Muscle of leg (tissue), 16 donors: ENCODE measurements at places on chromosomes 1 and 21. TPM values are rescaled to one million over a fixed set of nuclear protein-coding genes. Genes with fewer than 3 reads are reported as not detected.
A peak's percentile ranks its signal among the peaks of the same experiment; 100 is the strongest.

Gene NIBAN1
- total RNA-seq: 50.5 TPM

Gene ODF2L
- 18.8 TPM for total RNA-seq

Gene AIRE
- total RNA-seq: 0.04 TPM

Gene GIPC2
- total RNA-seq: 0.84 TPM

Gene LCE1A
- not detected for total RNA-seq

Gene PGLYRP3
- total RNA-seq: not detected

Gene NKAIN1
- 1.3 TPM for total RNA-seq

Gene TMEM61
- total RNA-seq: 0.04 TPM

Gene ALX3
- not detected for total RNA-seq

- H3K4me3 ChIP-seq: no peak overlapping the region
- no peak for DNase-seq
- H3K4me1 ChIP-seq: peaks cover 4% of the 10 kb centered on the region
- no peak overlapping the region for H3K27ac ChIP-seq
- no peaks in the 10 kb centered on the region for H3K36me3 ChIP-seq
These were observed 38.3 kb downstream of the YY1AP1 start for GRCh38 chr1:155650231-155650757.

DNA sequence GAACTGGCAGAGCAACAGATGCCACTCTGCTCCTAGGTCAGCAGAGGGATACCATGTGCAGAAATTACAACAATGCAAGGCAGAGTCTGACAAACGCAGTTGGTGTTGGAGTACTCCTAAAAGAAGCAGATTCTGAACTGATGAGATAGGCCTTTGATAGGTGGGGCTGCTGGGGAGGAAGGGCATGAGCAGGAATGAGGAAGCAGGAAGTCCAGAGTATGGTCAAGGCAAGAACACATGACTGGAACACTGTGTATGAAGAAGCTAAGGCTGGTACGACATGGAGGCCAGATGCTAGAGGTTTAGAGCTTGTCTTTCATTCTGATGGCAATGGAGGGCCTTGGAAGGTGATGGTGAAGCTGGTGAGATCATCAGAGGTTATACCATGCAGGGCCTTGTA lies 11.5 kb upstream of the THRAP3 start:
- no peaks in the 10 kb centered on the region for H3K4me1 ChIP-seq
- no peak for DNase-seq
- H3K27ac ChIP-seq: no peak overlapping the region
- H3K4me3 ChIP-seq: no peak overlapping the region
- no peaks in the 10 kb centered on the region for H3K27me3 ChIP-seq
- H3K36me3 ChIP-seq: no peaks in the 10 kb centered on the region

- H3K4me3 ChIP-seq: no peak overlapping the region
- H3K36me3 ChIP-seq: no peaks in the 10 kb centered on the region
- H3K27me3 ChIP-seq: peaks cover 3% of the 10 kb centered on the region
- no peak overlapping the region for H3K27ac ChIP-seq
These were observed 67.3 kb downstream of the ELAVL4 start for GRCh38 chr1:50175719-50176639.

GRCh38 chr1:227779021-227779441 lies 36.4 kb upstream of the PRSS38 start:
- H3K27ac ChIP-seq: no peak overlapping the region
- H3K4me1 ChIP-seq: peaks cover 50% of the 10 kb centered on the region

- no peak overlapping the region for H3K27ac ChIP-seq
- H3K4me3 ChIP-seq: no peak overlapping the region
- H3K36me3 ChIP-seq: no peaks in the 10 kb centered on the region
These were observed 88.4 kb upstream of the CSF3R start for GRCh38 chr1:36571106-36571505.

- no peak overlapping the region for H3K4me3 ChIP-seq
- H3K27ac ChIP-seq: no peak overlapping the region
- H3K27me3 ChIP-seq: peaks cover 11% of the 10 kb centered on the region
- H3K4me1 ChIP-seq: peaks cover 9% of the 10 kb centered on the region
These were observed 4.4 kb downstream of the THEM5 start for GRCh38 chr1:151849126-151849525.

GRCh38 chr21:45524756-45525152 lies 17.5 kb downstream of the SLC19A1 start:
- no peak overlapping the region for H3K27ac ChIP-seq
- H3K4me1 ChIP-seq: peaks cover 9% of the 10 kb centered on the region
- no peaks in the 10 kb centered on the region for H3K27me3 ChIP-seq
- no peak overlapping the region for H3K4me3 ChIP-seq

DNA sequence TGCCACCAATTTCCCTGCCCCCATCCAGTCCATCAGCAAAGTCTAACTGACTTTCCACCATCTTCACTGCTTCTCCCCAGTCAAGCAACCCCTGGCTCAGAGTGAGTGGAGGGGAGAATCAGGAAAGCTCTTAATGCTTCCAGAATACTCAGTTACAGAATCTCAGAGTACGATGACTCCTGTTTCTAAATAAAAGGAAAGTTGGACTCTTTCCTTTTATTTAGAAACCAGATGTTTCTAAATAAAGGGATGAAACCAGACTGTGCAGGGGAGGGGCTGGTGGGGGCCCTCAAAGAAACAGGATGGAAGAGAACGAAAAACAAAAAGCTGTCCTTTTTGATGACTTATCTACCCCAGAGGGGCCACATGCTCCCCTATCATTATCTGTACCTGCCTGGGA lies 85.2 kb upstream of the PPM1J start:
- H3K36me3 ChIP-seq: no peaks in the 10 kb centered on the region
- no peaks in the 10 kb centered on the region for H3K27me3 ChIP-seq
- DNase-seq: peak; percentile 79
- H3K27ac ChIP-seq: no peak overlapping the region
- H3K4me1 ChIP-seq: peaks cover 6% of the 10 kb centered on the region
- no peak overlapping the region for H3K4me3 ChIP-seq

- H3K4me3 ChIP-seq: peak within 1 kb of the TSS; percentile 40
- no peaks in the 10 kb centered on the region for H3K27me3 ChIP-seq
- peak; percentile 98 for DNase-seq
- peaks cover 57% of the 10 kb centered on the region for H3K4me1 ChIP-seq
- peaks cover 10% of the 10 kb centered on the region for H3K36me3 ChIP-seq
These were observed at the start of gene OLFML3 for GRCh38 chr1:113978863-113979702. Gene OLFML3, plus strand, starts transcription at chr1:113979474. Its CDS starts 43 bp downstream, at chr1:113979517.

DNA sequence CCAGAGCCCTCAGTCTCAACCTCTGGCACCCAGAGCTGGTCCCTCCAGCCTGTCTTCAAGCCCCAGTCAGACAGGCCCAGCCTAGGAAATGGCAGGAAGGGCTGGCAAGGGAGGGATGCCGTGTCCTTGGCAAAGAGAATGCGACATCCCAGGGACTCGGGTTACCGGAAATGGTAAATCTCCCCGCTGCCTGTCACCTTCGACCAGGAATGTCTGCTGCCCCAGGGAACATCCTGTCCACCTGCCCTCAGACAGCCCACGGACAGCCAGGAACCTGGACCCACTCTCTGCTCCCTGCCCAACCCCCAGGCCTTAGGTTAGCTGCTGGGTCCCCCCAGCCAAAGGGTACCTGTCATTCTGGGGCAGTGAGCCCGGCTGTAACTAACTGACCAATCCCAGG lies 23.9 kb downstream of the HSPG2 start:
- no peak for DNase-seq
- no peak overlapping the region for H3K4me3 ChIP-seq
- no peaks in the 10 kb centered on the region for H3K27me3 ChIP-seq
- H3K27ac ChIP-seq: peak overlapping the region; percentile 77

- DNase-seq: no peak
- H3K27ac ChIP-seq: no peak overlapping the region
- peaks cover 26% of the 10 kb centered on the region for H3K27me3 ChIP-seq
- no peak overlapping the region for H3K4me3 ChIP-seq
These were observed 99.9 kb upstream of the RUNX3 start for GRCh38 chr1:25030012-25030411.

GRCh38 chr1:207286786-207287468 lies 34.6 kb upstream of the CD55 start:
- DNase-seq: peak; percentile 93
- peaks cover 18% of the 10 kb centered on the region for H3K4me1 ChIP-seq

- no peaks in the 10 kb centered on the region for H3K4me1 ChIP-seq
- H3K4me3 ChIP-seq: no peak overlapping the region
- DNase-seq: no peak
- H3K27me3 ChIP-seq: no peaks in the 10 kb centered on the region
These were observed 33.7 kb downstream of the PTP4A2 start for GRCh38 chr1:31904339-31905092.

- peaks cover 10% of the 10 kb centered on the region for H3K27me3 ChIP-seq
- no peaks in the 10 kb centered on the region for H3K4me1 ChIP-seq
- H3K27ac ChIP-seq: no peak overlapping the region
- DNase-seq: peak; percentile 17
- no peaks in the 10 kb centered on the region for H3K36me3 ChIP-seq
These were observed 18.1 kb upstream of the SHE start for GRCh38 chr1:154520333-154520732.

DNA sequence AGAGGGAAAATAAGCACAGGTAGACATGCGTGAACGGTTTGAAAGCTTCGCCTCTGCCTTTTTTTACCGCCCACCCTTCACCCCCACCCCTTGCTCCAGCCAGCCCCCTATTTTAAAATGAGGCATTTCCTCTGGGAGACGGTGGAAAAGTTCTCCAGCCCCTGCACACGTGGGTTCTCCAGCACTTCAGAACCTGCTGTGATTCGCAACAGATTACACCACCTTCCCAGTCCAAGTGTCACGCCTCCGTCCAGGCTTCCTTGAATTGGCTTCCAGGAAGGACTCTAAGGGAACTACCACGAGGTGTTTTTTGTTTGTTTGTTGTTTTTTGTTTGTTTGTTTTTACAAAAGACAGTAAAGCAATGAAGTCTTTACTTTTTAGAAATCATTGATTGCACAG lies 2.6 kb downstream of the LRRC7 start:
- DNase-seq: peak; percentile 78
- H3K27ac ChIP-seq: peak overlapping the region; percentile 83
- H3K36me3 ChIP-seq: no peaks in the 10 kb centered on the region
- peaks cover 28% of the 10 kb centered on the region for H3K27me3 ChIP-seq
- H3K4me1 ChIP-seq: peaks cover 11% of the 10 kb centered on the region

DNA sequence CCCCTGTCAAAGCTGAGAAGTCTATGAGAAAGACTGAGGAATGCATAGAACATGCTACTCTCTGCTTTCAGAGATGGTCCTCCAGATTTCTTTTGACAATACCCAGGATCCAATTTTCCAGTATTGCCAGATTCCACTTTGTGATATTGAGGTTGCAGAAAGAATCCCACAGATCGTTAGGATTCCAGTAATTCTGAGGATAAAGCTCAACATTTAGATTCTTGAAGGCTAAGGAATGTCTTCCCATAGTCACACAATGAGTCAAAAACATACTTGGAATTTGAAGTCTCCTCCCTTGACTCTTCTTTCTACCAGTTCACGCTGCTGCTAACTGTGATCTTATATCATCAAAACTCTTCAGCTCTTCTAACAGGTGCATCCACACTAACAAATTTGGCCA lies 57.1 kb downstream of the TNFSF18 start:
- DNase-seq: no peak
- no peaks in the 10 kb centered on the region for H3K36me3 ChIP-seq
- H3K4me1 ChIP-seq: no peaks in the 10 kb centered on the region
- no peak overlapping the region for H3K27ac ChIP-seq

GRCh38 chr1:67407498-67407897 lies 22.7 kb downstream of the SERBP1 start:
- no peaks in the 10 kb centered on the region for H3K4me1 ChIP-seq
- peaks cover 9% of the 10 kb centered on the region for H3K36me3 ChIP-seq
- DNase-seq: no peak
- no peak overlapping the region for H3K4me3 ChIP-seq
- no peaks in the 10 kb centered on the region for H3K27me3 ChIP-seq

DNA sequence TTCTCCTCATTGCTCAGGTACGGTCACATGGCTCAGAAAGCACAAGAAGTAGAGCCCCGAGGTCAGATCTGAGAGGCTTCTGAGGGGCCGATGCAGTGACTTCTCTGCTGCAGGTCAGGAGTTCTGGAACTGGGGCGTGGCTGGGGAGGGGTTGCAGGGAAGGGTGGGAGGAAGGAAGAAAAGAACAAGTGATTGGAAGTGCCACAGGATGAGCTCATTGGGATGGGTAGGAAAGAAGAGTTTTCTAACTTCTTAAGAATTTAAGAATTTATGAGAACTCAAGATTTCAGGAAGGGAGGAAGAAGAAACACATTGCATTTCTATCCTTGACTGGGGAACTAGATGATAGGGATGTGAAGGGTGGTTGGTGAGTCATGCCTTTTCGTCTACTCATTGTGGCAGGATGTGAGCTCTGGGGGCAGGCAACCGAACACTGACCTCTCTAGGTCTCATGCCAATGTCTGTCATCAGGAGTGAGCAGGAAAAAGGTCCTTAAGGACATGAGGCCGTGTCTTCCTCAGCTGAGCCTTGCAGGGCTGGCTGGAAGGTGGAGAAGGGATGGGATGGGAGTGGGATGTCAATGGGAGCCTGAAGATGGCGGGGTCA lies 497 bp downstream of the FCRLB start:
- no peak overlapping the region for H3K27ac ChIP-seq
- H3K36me3 ChIP-seq: no peaks in the 10 kb centered on the region
- H3K4me3 ChIP-seq: no peak overlapping the region
- peaks cover 27% of the 10 kb centered on the region for H3K27me3 ChIP-seq
- H3K4me1 ChIP-seq: peaks cover 6% of the 10 kb centered on the region

- H3K27ac ChIP-seq: no peak overlapping the region
- H3K27me3 ChIP-seq: no peaks in the 10 kb centered on the region
- DNase-seq: no peak
- H3K4me1 ChIP-seq: no peaks in the 10 kb centered on the region
- no peak overlapping the region for H3K4me3 ChIP-seq
These were observed 241.7 kb downstream of the SETD4 start for GRCh38 chr21:35818597-35818996.

DNA sequence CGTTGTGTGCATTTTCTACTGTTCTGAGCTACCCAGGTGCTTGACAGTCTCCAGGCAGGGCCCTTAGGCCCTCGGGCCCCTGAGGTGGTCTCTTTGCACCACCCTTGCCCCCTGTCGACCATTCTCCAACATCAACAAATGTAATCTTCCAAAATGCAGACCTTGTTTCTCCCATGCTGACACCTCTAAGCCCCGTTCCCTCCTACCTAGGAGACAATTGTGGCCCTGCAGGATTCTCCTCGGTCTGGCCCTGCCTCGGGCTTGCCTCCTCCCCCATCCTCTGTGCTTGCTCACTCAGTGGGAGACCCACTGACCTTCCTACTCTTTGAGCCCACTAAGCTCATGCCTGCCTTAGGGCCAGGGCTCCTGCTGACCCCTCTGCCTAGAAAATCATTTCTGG lies 104.2 kb upstream of the TARDBP start:
- H3K4me3 ChIP-seq: no peak overlapping the region
- no peak for DNase-seq
- peaks cover 22% of the 10 kb centered on the region for H3K27me3 ChIP-seq
- H3K27ac ChIP-seq: no peak overlapping the region

GRCh38 chr1:154719586-154720327 lies 111.8 kb upstream of the ADAR start:
- DNase-seq: no peak
- no peak overlapping the region for H3K4me3 ChIP-seq

DNA sequence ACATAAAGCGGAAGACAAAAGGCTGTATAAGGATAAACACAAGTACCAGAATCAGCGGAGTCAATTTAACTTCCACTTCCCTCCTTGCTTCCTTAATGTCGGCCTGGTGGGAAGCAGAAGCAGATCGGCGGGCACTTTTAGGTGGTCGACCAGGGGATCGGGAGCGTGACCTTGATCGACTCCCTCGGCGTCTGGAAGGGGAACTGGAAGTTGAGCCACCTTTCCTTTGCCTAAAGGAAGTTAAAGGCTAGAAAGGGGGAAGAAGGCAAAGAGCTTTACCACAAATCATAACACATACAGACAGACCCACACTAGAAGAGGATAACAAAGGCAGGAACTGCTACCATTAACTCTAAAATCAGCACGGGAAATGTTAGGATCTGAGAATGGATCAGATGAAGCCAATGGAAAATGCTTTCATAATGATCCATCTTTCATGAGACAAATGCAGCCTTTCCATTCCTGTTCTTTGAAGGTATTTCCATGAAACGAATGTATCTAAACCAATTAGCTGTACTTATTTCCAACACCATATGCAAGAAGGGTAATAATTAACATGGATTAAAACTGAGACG lies 5.7 kb downstream of the LBR start:
- no peaks in the 10 kb centered on the region for H3K27me3 ChIP-seq
- no peak overlapping the region for H3K4me3 ChIP-seq
- peak overlapping the region; percentile 24 for H3K27ac ChIP-seq
- peaks cover 13% of the 10 kb centered on the region for H3K36me3 ChIP-seq
- peaks cover 21% of the 10 kb centered on the region for H3K4me1 ChIP-seq
